Stimulated activated CD8-positive, alpha-beta memory T cell treated with anti-CD3 and anti-CD28 coated beads, Interleukin-4, amount 100 ng/mL, for 1 hour (primary cell): ENCODE measurements at places on chromosomes 11 and 22.

DNA sequence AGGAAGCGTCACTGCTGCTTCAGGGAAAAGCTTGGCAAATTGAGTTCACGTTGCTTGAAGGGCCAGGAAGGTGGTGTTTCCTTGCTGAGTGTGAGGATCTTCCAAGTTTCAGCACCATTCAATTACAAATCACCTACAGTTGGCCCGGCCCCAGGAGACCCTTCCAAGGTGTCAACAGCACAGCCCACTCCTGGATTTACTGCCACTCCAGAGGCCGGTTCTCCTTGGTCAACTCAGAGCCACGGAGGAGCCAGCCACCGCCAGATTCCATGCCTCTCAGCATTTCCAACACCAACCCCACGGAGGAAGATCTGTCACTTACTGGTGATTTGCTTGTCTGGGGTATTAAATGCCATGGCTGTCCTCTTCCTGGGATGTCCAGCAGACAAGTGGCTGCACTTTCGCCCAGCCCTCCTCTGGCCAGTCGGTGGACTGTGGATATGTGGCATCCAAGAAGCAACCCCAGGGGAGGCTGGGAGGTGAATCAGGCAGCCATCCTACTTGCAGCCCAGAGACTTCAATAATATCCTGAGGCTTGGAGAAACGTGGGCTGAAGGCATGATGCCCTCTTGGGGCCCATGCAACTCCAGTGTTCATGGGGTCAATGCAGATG lies 74.1 kb upstream of the SHANK2 start:
- DNase-seq, result no peak

DNA sequence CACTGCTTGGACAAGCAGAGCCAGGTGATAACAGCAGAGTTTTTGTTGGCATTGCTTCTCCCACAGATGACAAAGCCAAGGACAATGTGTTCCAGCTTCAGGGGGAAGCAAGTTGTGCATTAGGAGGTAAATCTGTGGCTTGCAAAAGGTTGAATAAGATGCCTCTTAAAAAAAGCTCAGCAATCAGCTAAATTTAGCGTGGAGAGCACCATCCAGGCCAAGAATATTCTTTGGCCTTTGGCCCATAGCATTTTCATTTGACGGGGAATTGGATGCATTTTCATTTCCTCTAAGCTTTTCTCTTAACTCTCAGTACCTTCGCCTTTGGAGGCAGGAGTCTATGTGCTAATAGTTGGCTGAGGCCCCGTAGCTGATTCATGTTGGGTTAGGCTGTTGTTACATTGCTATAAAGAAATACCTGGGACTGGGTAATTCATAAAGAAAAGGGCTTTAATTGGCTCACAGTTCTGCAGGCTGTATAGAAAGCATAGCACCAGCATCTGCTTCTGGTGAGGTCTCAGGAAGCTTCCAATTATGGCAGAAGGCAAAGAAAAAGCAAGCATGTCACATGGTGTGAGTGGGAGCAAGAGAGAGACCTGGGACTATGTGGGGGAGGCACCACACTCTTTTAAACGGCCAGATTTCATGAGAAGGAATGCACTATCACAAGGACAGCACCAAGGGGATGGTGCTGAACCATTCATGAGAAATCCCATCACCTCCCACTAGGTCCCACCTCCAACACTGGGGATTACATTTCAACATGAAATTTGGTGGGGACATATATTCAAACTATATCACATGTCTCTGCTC lies 350.1 kb upstream of the C11orf87 start:
- no peak for DNase-seq

DNA sequence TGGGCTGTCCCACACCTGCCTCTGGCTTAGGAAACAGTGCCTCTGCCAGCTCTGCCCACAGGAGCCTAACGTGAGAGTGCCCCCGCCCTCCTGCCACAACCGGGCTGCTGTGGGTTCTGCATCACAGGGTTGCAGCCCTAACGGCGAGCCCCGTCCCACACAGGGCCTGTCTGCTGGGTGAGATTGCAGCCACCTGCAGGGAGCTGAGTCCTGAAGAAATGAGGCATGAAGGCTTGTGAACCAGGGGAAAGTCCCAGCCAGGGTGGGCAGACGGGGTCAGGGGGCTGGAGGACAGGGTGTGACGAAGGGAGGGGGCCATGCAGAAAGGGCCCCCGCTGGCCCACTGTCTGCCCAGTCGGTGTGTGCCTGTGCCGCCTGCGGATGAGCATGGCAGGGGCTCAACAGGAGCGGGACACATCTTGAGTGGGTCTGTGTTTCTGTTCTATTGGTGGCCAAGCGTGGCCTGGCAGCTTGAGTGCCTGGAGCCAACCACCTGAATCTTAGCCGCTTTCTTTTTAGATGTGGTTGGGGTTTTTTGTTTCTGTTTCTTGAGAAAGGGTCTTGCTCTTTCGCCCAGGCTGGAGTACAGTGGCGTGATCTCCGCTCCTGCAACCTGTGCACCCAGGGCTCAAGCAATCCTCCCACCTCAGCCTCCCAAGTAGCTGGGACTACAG lies 38.9 kb downstream of the CTTN start:
- DNase-seq, result no peak

GRCh38 chr22:42379966-42380537 lies 52.2 kb downstream of the NFAM1 start:
- DNase-seq, result no peak

DNA sequence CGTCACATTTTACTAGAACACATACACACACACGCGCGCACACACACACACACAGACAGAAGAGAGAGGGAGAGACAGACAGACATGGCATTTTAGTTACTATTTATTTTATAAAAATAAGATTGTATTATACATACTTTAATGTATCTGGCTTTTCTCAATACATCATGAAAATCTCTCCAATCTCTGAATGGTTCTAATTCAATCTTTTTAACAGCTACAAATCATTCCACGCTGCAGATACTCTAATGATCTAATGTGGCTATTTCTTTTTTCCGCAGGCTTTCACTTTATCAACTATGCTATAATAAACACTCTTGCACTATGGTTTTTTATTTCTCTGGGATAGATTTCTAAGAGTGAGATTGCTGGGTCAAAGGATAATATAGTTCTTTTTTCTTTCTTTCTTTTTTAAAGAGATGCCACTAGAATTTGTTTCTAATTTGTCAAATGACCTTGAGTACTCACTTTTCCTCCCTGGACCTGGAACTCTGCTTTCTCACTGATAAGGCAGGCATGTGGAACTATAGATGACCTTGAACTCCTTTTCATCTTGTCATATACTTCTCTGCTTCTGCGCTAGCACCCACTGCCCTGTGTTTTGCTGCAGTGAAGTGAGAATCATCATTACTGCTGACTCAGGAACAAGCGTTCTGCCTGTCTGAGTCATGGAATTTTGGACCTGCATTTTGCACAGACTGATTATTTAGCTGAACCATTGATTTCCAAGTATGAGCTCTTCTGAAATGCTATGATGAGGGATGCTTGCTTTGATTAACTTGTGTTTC lies 4.9 kb upstream of the SLC6A5 start:
- no peak for DNase-seq

DNA sequence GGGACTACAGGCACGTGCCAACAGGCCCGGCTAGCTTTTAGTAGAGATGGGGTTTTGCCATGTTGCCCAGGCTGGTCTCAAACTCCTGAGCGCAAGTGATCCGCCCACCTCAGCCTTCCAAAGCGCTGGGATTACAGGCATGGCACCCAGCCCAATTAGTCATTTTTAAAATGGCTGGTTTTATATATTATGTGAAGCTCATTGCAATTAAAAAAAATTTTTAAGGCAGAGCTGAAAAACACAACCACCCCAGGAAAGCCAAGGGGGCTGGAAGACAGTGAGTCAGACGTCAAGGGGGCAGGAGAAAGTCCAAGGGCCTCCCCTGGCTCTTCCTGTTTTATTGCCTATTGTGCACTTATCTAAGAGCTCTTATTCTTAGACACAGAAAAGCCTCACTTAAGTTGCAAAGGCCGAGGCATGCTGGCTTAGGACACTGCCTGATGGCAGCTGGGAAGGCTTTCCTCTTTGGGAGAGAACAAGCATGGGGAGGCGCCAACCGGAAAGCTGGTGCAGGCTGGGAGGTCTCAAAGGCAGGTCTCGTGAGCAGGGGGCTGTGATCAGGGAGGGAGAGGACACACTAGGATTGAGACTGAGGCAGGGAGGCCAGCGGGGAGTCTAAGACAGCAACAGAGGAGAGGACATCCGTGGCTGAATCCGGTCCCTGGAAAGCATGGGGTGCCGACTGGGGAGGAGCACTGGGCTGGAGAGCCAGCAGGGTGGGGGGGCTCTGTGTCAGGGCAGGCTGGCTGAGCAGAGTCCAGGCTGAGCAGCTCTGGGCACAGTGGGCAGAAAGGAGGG lies 11.1 kb upstream of the OSM start:
- DNase-seq, result no peak

- no peak for DNase-seq
Measured at GRCh38 chr22:39525658-39525975, 5.3 kb downstream of the ATF4 start.
